Pancreas (tissue), 10 donors: ENCODE measurements at places on chromosomes 2 and 18. TPM values are rescaled to one million over a fixed set of nuclear protein-coding genes. Genes with fewer than 3 reads are reported as not detected.

DNA sequence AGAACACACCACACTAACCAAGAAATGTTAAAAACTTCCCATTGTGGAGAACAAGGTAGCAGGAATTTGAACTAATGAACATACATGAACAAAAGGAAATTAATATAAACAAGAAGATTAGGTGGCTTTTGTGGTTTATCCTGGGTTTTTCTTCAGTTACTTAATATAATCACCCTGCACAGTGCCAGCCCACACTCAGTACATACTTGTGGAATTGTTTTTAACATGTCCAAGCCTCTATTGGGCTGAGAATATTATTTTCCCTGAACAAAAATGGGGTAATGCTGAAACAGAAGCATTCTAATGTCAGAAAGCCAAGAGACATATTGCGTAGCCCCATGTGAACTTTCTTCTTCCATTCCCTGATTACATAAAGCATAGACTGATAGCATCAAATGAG is 202.8 kb downstream of the DNER start:
- no peak overlapping the region for H3K4me3 ChIP-seq
- no peaks in the 10 kb centered on the region for H3K36me3 ChIP-seq
- H3K27me3 ChIP-seq: no peaks in the 10 kb centered on the region
- no peaks in the 10 kb centered on the region for H3K4me1 ChIP-seq

GRCh38 chr2:184936761-184937160 is 338.4 kb downstream of the ZNF804A start:
- no peak overlapping the region for H3K4me3 ChIP-seq
- H3K4me1 ChIP-seq: no peaks in the 10 kb centered on the region
- H3K27me3 ChIP-seq: no peaks in the 10 kb centered on the region
- DNase-seq: no peak
- no peak overlapping the region for H3K27ac ChIP-seq
- no peaks in the 10 kb centered on the region for H3K36me3 ChIP-seq

GRCh38 chr2:1674766-1675397 is 69.4 kb downstream of the PXDN start:
- no peaks in the 10 kb centered on the region for H3K27me3 ChIP-seq
- no peaks in the 10 kb centered on the region for H3K36me3 ChIP-seq
- H3K4me3 ChIP-seq: no peak overlapping the region
- H3K4me1 ChIP-seq: no peaks in the 10 kb centered on the region
- H3K27ac ChIP-seq: no peak overlapping the region

DNA sequence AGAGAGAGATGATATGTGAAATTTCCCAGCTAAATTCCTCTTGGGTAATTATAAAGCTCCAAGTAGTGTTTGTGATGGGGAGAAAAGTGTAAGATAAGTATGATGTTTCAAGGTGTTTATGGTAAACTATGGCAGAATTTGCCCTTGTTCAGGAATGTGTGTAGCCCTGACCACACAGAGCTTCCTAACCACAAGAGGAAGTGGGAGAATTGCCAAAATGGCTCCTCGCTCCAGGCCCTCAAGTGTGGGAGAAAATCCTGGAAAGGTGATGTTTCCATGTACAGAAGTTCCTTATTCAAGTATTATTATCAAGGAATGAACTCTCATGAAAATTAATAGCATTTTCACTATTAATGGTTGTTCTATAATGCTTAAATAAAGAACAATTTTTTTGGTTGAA is 878.3 kb downstream of the TDRD15 start:
- H3K27ac ChIP-seq: no peak overlapping the region
- no peak for DNase-seq
- no peak overlapping the region for H3K4me3 ChIP-seq
- H3K27me3 ChIP-seq: no peaks in the 10 kb centered on the region
- H3K36me3 ChIP-seq: no peaks in the 10 kb centered on the region
- H3K4me1 ChIP-seq: no peaks in the 10 kb centered on the region

- no peak overlapping the region for H3K27ac ChIP-seq
- H3K4me3 ChIP-seq: no peak overlapping the region
- no peaks in the 10 kb centered on the region for H3K4me1 ChIP-seq
- no peak for DNase-seq
- no peaks in the 10 kb centered on the region for H3K36me3 ChIP-seq
Observed at GRCh38 chr2:769771-770170, 92.6 kb upstream of the TMEM18 start.

Gene DUSP2
- total RNA-seq: 0.47 TPM
